ACHN (cell line): ENCODE measurements at places on chromosomes 1 and 21.

GRCh38 chr1:53982034-53982762, 35.8 kb downstream of the LDLRAD1 start:
- DNase-seq = peak; percentile 42

GRCh38 chr1:210003501-210003900, 65.5 kb downstream of the SYT14 start:
- DNase-seq = no peak

DNA sequence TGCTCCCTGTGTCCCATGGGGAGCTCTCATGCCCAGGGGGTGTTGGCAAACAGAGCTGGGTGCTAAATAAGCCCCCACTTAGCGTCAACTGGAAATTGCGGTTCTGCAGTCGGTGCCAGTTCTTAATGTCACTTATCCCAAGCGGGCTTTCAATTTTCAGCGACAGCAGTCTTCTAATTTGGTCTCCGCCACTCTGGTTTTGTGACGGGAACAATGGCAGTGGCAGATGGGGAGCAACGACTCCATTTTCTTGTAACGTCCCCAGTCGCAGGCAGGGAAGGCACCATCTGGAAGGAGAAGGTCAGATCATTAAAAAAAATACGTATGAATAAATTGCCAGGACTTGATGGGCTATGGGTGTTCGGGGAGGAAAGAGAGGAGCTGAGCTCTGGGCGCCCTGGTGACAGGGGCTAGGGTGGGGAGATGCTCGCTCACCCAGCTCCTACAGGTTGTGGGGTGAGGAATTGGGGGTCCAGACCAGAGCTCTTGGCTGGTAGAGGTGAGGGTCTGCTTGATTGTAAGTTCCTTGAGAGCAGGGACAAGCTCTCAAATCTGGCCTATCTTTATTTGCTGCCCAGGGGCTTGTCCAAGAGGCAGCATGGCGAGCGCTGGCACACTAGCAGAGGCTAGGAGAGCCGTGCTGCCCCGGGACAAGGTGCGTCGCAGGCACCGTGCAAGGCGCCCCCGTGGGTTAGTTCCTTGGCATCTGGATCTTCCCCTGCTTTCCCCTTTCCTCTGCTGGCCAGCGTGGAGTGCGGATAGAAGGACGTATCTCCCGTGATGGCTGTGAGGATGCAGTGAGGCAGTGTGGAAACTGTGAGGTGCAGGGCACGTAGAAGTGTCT, 105.8 kb downstream of the ARHGEF10L start:
- no peak for DNase-seq

DNA sequence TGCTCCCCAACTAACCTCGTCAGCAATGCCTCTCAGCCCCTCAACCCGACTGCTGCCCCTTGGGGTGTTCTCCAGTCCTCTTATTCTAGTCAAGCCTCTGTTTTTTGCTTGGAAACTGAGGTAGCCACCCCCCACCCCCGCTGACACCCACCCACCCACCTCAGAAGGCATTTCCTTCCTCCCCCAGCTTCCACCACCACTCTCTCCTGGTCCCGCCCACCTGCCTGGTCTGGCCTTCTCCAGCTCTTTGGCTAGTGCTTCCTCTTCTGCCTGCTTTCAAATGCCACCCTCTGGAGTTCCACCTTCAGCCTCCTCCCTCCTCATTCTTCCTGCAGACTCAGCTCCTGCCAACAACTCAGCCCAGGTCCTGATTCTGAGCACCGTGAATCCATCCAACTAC, 35.3 kb downstream of the OLFML2B start:
- DNase-seq = no peak

GRCh38 chr1:109804660-109805059, 40.9 kb upstream of the EPS8L3 start:
- DNase-seq = no peak

DNA sequence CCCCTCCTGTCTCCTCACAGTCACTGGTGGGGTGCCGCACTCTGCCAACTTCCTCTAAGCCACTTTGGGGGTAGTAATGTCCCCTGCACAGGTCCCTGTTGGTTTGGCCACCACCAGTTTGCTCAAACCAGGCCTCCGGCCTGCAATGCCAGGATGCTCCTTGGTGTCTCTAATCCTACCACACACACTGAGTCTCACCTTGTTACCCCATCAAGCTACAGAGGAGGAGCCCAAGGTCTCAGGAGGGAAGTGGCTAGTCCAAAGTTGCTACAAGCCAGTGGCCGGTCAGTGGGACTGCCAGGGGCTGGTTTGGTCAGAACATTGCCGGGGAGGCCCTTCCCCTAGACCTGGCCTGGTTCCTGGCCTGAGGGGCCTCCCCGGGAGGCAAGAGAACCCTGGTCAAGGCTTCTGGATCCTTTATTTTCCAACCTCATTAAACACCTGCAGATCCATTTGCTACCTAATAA, 21.5 kb upstream of the LRP8 start:
- no peak for DNase-seq

- DNase-seq = no peak
These were observed 33.2 kb downstream of the OTUD7B start for GRCh38 chr1:149977345-149977744.

DNA sequence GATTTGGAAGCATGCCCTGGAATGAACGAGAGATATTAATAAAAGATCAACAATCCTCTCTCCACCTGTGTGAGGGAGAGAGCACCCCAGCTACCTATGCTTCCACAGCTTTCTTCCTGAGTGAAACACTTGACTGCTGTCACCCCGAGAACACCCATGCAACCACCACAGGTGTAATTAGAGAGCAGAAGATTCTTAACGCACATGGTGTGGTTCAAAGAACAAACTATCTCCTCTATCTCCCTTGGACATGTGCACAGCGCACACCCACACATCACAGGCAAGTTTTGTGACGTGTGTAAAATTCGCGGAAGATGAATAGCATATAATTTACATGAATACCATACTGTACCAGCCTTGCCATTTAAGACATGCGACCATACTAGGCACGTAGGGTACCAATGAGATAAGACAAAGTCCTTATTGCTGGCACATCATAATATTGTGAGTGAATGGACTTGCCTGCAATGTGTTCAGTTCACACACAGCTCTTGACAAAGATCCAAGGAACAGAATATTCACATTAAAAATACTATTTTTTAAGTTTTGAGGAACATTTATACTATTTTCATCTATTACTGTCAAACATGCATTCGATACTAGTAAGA, 11.6 kb downstream of the ERRFI1 start:
- DNase-seq = no peak

- DNase-seq = peak; percentile 52
These were observed 46.9 kb downstream of the IL23R start for GRCh38 chr1:67213164-67213563.

- no peak for DNase-seq
These were observed 9.6 kb upstream of the MTR start for GRCh38 chr1:236785477-236785876.

DNA sequence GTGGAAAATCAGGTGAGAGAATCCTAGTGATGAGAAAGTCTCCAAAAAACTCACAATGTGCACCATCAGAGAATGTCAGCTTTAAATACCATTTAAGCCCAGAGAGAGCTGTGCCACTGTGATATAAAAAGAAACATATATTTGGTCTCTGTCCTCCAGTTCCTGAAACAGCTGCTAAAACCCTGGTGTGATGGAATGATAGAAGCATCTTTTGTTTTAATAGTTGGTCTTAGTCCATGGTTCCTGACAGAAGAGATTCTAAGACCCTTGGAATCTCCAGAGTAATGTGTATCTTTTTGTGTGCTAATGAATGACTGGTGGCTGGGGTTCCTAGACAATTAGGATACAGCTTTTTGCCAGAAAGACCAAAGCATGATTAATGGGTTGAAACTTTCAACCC, 302.8 kb upstream of the B3GALT2 start:
- no peak for DNase-seq

- DNase-seq = no peak
These were observed 32.0 kb downstream of the DNAJC6 start for GRCh38 chr1:65341381-65341780.

- no peak for DNase-seq
These were observed 19.3 kb upstream of the POFUT2 start for GRCh38 chr21:45306832-45307571.

DNA sequence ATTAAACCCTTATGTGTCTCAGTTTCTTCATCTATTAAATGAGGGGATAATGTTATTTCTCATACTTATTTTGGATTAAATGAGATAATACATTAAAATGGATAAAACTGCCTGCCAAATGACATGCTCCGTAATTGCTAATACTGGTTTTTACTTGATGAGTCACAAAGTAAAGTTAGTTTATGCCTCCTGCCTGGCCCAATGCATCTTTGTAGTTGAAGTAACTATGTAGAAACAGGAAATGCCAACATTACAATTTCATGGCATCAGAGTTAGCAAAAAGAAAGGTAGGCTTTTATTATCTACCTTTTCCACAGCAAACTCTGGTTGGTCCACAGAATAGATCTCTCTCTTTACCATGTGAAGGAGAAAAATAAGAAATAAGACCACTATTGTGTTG, 214.5 kb downstream of the TBX15 start:
- no peak for DNase-seq

DNA sequence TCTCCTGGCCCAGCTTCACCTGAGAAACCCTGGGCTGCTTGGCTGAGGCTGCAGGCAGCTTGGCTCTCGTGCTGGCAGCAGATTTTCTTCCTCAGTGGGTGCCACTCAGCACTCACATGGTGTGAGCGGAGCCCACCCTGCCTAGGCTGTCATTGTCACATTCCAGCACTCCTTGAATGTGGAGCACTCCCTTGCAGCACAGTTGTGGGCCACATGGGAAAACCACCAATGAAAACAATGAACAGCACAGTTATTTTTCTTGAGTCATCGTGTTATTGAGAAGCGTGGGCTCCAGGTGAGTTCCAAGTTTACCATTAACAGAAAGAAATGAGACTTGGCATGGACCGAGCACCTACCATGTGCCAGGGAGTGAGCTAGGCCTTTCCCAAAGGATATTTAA, 27.2 kb upstream of the TRIM67 start:
- DNase-seq = no peak

DNA sequence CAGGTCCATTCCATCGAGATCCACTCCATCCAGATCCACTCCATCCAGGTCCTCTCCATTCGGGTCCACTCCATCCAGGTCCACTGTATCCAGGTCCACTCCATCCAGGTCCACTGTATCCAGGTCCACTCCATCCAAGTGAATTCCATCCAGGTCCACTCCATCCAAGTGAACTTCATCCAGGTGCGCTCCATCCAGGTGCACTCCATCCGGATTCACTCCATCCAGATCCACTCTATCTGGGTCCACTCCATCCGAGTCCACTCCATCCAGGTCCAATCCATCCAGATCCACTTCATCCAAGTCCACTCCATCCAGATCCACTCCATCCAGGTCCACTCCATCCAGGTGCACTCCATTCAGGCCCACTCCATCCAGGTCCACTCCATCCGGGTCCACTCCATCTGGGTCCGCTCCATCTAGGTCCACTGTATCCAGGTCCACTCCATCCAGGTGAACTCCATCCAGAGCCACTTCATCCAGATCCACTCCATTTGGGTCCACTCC, 157.4 kb downstream of the HUNK start:
- DNase-seq = no peak

DNA sequence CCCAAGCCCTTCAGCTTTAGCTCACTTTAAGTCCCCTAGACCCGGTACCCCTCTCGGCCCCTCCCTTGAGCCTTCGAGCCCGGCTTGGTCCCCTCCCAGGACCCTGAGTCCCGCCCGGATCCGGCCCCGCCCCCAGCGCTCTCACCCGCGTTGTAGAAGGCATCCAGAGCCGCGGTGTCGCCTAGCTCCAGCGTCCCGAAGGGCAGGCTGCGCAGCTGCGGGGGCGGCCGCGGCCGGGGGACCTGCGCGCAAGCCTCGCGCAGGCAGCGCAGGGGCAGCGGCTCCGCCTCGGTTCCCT, 699 bp downstream of the MAP3K6 start:
- DNase-seq = peak; percentile 71

DNA sequence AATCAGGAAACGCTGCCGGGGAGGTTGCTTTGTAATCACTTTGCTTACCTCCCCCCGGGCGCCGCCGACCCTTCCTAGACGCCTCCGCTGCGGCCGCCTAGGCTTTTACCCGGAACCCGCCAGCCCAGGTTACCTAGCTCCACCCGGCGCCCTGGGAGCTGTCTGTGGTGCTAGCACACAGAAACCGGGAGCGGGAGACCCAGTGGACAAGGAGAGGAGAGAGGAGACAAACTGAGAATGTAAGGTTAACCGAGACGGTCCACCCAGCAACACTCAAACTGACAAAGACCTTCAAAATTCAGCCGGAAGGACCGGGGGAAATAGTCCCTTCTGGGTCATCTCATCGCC, 9.8 kb downstream of the BARHL2 start:
- DNase-seq = peak; percentile 50

- DNase-seq = peak; percentile 39
These were observed 29.6 kb downstream of the RGS5 start for GRCh38 chr1:163173121-163173520.

DNA sequence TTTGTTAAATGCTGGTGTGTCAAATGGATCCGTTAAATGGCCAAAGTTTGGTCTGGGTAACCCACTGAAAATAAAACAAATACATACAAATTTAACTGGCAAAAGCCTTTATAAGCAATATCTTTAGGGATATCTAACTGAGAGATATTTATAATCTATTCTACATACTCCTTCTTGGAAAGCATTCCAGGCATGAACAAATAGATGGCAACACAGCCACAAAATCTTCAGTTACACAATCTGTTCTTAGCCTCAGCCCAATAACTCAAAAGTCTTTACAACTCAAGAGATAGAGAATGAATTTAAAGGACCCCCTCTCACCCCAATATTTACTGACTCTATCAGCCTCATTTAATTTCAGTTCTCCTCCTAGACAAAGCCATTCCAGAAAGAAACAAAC, 58.7 kb downstream of the NRDC start:
- no peak for DNase-seq

- DNase-seq = no peak
These were observed 31.5 kb downstream of the PALMD start for GRCh38 chr1:99677416-99677815.

DNA sequence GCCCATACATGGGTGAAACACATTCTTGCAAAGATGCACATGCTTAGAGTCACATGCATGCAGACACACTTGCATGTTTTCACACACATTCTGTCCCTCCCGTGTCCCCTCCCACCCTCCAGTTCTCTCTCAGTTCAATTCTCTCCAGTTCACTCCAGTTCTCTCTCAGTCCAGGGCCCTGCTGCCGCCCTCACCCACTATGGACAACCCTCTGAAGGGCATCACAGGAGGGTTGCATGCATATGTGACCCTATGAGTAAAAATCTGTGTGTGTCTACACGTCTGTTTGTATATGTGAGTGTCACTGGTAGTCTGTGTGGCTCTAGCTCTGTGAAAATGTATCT, 21.8 kb upstream of the ADGRB2 start:
- no peak for DNase-seq

GRCh38 chr1:6959491-6959890, 174.2 kb downstream of the CAMTA1 start:
- DNase-seq = no peak

DNA sequence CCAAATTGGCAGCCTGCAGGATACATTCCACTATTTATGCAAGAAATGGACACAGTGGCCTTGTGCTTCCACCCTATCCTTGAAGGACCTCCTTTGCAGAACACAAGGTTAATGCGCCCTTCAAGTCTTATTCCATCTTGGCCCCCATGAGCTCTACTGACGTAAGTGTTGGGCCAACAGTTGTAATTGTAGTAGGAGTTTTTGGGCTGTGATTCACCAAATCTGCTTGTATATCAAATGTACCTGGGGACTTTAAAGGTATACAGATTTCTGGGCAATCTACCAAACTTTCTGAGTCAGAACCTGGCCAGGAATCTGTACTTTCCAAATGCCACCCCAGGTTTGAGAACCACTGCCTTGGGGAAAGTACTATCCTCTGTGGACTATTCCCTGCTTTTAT, 100.9 kb upstream of the MARK1 start:
- DNase-seq = no peak
